ENCODE measurements at places on chromosomes 7 and 10.

GRCh38 chr10:125521721-125522680 lies 161.0 kb downstream of the TEX36 start:
- no peak for DNase-seq

DNA sequence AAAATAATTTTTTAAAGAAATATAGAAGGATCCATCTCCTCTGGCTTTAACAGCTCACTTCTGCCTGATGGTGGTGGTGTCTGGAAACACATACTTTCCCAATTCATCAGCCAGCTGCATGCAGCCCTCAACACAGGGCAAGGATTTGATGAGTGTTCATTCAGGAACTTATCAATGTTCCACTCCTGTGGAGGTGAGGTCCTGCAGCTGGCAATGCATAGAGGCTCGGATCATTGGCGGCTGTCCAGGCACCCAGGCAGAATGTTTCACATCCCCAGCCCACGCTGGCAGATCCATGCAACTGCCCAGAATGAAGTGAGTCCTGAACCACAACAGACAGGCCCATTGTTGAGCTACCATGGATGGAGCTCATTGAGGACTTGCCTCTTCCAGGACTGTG lies 55.2 kb upstream of the KCNMA1 start:
- DNase-seq = no peak

- DNase-seq = no peak
Observed at GRCh38 chr7:10793995-10794775, 179.5 kb upstream of the PHF14 start.

GRCh38 chr7:32074787-32075585 lies 4.8 kb upstream of the PDE1C start:
- no peak for DNase-seq

- DNase-seq = no peak
Observed at GRCh38 chr7:123789817-123790216, 41.0 kb upstream of the WASL start.

- no peak for DNase-seq
Observed at GRCh38 chr7:139254728-139255127, 23.7 kb downstream of the UBN2 start.

GRCh38 chr7:155230169-155230593 lies 67.5 kb upstream of the INSIG1 start:
- no peak for DNase-seq

DNA sequence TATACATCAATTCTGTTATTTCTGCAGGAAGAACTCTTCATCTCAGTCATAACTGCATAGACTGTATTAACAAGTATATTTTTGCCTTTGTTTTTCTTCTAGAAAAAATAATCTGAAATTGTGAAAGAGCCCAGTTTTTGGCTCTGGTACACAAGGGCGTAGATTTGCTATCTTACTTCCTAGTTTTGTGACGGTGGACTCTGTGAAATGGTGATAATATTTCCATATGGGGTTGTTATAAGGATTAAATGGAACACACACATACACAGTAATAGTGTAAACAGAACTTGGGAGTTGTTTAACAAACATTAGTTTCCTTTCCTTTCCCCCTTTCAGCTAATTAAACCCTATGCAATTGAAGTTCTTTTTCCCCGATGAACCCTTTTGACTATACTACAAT lies 108.7 kb downstream of the MKLN1 start:
- no peak for DNase-seq

GRCh38 chr10:13053794-13054462 lies 46.0 kb upstream of the OPTN start:
- no peak for DNase-seq

DNA sequence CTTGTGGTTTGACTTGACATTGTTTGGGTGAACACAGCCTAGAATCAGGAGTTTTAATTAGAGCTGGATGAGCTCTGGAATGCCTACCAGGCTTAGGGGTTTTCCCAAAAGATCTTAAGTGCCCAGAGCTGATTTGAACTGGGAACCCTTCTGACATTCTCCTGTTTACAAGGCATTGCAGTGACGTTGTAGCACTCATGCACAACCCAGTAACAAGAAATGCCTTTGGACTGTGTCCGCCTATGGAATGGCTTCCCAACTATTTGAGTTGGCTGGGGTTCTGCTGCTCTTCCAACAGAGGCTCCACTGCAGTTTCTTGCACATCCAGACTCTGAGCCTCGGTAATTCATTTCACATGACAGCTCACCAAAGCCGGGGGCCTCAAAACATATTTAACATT lies 76.7 kb upstream of the MKX start:
- DNase-seq = no peak

- no peak for DNase-seq
Observed at GRCh38 chr10:117454502-117454901, 79.3 kb upstream of the PDZD8 start.

- no peak for DNase-seq
Observed at GRCh38 chr10:13327534-13327933, 20.6 kb downstream of the SEPHS1 start.

DNA sequence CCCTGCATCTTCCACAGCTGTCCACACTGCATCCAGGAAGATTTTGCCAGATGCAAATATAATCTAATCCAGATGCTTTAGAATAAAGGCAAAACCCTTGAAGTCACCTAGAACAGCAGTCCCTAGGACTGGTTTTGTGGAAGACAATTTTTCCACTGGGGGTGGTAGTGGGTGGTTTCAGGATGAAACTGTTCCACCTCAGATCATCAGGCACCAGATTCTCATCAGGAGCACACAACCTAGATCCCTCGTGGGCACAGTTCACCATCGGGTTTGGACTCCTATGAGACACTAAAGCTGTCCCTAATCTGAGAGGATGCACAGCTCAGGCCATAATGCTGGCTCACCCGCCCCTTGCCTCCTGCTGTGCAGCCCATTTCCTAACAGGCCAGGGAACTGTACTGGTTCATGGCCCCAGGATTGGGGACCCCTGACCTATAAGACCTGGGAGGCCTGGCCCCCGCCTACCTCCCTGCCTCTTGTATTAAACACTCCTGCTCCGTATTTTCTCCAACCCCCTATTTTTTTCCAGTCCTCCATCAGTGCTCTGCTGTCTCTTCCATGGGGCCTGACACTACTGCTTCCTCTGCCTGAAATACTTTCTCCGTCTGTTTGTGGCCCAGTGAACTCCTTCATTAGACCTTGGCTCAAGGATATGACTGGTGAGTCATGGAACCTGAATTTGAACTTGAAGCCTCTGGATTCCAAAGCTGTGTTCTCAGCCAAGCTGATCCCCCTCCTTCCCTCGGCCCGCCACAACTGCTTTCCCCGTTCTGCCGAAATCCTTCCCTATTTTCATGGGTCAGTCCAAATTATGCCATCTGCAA lies 79.9 kb upstream of the RHEB start:
- DNase-seq = no peak
